Midbrain (tissue), 1 donor: ENCODE measurements at places on chromosomes 11 and 22.

DNA sequence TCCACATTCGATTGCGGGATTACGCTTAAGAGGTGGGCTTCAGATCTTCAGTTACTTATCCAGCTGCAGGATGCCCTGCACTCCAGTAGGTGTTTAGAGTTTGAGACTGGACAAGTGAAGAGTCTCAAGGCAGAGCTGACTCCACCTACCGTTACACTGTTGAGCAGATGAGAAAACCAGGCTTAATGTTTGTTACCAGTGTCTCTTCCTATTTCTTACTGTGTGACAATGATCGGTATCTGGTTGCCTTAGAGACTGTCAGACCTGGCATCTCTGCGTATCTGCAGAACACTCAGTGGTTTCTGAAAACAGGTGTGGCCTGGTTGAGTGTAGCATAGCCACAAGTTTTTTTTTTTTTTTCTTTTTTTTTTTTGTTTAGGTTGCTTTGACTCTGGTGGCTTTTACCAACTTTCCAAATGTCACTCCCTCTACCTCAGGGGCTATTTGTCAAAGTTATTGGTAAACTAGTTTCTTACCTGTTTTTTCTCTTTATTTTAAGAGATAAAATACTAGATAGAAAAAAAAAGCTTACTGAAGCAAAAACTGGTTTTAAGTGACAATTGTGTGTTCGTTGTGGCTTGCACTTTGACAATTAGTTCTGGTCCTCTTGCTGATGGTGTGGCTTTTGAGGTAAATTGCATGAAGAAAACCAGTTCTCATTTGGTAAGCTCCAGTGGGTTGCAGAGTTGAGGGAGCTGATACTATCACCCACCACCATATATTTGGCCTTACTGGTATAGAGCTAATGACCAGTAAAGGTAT lies 284.8 kb downstream of the ETS1 start:
- no peak for DNase-seq

- no peak for DNase-seq
These were observed 103.0 kb upstream of the CD44 start for GRCh38 chr11:35035894-35036408.

DNA sequence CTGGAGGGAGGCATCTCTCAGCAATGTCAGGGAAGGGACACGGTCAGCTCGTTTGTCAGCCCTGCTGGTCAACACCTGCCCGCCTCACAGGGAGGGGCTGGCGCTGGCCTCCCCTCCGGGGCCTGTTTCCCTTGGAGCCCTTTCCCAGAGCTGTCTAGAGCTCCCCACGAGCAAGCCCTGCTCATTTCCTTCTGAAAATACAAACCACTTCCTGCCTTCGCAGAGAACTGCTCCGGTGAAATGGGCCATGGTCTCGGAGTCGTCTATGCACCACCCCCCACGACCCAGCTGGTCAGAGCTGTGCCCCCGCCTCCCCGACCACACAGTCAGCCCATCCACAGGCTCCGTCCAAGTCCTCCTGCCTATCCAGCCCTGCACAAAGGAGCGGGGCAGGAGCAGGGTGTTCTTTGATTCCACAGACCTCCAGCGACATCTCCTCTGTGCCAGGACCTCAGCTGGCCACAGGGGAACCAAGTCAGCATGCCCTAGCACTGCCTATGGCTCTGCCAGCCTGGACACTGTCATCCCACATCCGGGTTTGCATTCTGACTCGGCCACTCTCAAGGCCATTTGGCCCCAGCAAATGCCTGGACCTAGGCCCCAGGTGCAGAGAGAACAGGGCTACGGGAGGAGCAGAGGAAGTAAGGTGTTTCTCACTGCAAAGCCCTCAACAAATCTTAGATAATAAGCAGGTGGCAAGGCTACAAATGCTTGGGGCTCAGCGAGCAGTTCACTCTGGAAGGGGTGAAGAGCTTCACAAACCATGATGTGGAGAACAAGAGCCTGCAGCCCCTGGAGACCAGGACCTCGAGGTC lies 82.1 kb upstream of the WNT11 start:
- no peak for DNase-seq

DNA sequence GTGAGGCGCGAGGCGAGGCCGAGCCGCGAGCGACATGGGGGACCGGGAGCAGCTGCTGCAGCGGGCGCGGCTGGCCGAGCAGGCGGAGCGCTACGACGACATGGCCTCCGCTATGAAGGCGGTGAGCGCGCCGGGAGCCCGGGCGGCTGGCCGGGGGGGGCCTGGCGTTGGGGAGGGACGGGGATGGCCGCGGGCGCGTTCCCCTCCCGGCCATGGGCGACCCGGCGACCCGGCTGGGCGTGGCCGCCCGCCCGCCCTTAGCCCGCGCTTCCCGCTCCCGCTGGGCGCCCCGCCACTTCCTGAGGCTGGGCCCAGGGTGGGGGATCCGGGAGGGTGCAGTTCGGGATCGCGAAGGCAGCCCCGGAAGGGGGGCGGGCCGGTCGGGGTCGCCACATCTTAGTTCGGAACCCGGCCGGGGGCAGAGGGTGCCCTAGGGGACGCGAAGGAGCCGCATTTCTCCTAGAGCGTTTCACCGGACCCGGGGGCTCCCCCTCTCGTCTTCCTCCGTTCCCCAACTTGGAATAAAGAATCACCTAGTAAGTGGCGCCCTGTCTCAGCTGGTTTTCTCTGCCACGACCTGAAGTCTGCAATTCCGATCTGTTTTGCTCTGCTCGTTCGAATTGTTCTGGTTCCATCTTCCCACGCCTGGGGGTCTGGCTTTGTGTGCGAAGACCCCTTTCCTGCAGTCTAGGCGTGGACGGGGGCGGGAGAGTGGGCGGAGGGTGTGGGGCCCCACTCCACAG lies 536 bp downstream of the YWHAH start:
- DNase-seq, result no peak

GRCh38 chr11:96412761-96413381 lies 23.1 kb downstream of the JRKL start:
- DNase-seq, result no peak

DNA sequence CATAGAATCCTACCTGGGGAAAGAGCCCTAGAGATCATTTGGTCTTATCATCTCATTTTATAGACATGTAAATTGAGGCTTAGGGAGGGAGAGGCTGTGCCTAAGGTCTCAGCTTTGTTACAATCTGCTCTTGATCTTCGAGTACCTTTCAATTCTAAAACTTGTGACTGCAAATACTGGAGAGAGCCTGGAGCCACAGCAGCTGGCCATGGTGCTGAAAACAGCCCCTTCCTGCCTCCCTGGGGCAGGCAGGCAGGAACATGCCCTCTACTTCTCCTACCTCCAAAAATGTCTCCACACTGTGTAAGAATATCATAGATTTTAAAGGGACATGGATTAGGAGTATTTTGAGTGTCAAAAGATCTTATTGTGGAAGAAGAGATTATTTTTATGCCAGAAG lies 52.2 kb downstream of the C22orf42 start:
- no peak for DNase-seq

GRCh38 chr11:127135256-127135655 lies 134.7 kb upstream of the KIRREL3 start:
- DNase-seq, result no peak

DNA sequence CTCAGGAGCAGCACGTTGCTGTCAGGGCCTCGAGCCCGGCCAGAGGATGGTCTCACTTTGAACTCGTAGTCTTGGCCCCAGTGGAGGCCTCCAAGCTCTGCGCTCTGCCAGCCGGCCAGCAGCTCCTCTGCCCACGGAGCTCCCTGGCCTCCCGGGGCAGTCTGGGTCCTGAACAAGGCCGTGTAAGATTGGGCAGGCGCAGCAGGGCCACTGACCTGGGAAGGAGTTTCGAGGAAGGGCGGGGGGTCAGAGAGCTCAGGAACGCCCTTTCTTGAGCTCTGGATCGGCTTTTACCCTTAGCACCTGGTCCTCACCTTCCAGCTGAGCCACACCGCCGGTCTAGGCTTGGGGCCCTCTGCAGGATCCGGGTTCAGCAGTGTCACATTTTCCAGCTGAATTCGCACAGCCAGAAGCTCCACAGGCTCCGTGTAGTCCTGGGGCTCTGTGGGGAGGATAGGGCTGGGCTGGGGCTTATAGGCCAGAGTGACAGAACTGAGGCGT lies 2.1 kb downstream of the ROBO4 start:
- DNase-seq, result no peak

- no peak for DNase-seq
These were observed 13.2 kb downstream of the C11orf87 start for GRCh38 chr11:109435121-109435742.

- DNase-seq, result no peak
These were observed 1.3 kb upstream of the BBS1 start for GRCh38 chr11:66509131-66509561.

GRCh38 chr22:50656122-50657070 lies 16.2 kb upstream of the SHANK3 start:
- DNase-seq, result no peak

GRCh38 chr11:134393638-134394037 lies 18.4 kb downstream of the B3GAT1 start:
- peak; percentile 67 for DNase-seq

GRCh38 chr11:57770793-57771192 lies 9.2 kb downstream of the CTNND1 start:
- DNase-seq, result no peak

GRCh38 chr11:9158898-9159391 lies 67.5 kb upstream of the SCUBE2 start:
- DNase-seq, result no peak

- peak; percentile 76 for DNase-seq
These were observed 72.6 kb downstream of the HIPK3 start for GRCh38 chr11:33329705-33330329.

DNA sequence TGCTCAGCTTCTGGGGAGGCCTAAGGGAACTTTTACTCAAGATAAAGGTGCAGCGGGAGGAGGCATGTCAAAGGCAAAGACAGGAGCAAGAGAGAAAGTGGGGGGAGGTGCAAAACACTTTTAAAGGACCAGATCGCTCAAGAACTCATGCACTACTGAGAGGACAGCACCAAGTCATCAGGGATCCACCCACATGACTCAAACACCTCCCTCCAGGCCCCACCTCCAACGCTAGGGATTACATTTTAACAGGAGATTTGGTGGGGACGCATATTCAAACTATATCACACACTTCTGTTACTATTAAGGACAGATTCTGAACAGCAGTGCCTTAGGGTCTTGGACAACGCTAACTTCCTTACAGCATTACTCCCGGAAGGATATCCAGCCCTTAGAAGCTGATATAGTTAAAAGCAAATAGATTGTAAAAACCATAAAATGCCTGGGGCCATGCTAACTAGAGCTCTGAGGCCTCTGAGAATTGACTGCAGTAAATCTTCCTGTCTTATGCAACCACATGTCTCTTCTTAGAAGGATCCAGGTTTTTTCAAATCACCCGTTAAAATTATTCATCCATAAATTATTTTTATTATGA lies 16.7 kb upstream of the ZC3H12C start:
- DNase-seq, result no peak

GRCh38 chr11:1172729-1173117 lies 15.0 kb downstream of the MUC5AC start:
- DNase-seq, result no peak

DNA sequence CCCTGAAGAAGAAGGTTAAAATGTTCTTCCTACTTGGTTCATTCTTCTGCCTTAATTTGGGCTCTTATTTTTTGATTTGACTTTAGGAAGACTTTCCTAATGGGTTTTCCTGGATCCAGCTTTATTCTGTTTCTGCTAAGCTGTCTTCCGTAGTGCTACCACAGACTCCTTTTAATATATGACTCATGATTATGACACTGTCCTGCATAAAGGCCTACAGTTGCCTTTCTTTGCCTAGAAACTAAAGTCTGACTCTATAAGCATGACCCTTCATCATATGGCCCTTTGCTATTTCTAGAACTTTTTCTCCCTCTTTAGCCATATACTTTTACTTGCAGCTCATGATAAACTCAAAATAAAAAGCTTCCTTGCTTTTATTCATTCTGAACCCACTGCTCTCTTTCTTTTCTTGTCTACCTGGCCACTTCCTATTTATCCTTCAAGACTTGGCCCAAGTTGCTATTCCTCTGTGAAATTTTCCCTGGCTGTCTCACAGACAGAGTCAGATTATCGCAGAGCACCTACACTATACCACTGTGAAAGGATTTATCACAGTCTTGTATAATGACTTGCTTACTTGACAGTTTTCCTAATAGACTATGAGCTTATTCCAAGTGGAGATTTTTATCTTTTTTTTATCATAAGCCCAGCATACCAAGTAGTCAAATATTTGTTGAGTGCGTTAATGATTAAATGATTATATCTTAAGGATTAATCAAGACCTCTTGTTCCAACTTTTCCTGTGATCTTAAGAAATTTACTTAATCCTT lies 24.7 kb downstream of the TBCEL start:
- no peak for DNase-seq

DNA sequence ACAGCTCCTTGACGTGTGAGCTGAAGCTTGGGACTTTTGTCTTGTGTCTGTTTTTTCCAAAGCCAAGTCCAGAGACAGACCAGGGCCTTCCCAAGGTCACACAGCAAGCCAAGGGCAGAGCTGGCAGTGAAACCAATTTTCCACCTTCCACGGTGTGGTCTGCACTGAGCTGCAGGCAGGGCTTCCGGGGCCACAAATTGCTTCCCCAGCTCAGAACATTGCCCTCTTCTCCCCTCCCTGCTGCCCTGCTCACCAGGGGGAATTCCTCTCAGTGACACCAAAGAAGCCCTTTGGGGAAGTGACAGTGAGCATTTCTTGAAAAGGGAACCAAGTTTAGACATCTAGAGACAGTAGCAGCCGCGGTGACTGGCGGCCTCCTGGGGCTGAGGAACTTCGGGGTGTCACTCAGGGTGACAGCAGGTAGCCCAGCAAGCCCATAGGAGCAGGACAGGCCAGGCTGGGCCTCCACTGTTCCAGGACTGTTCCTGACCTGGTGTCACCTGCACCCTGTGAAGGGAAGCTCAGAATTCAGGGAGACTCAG lies 9.2 kb downstream of the FXYD2 start:
- DNase-seq, result peak; percentile 31

GRCh38 chr11:26936109-26936508 lies 57.8 kb upstream of the FIBIN start:
- no peak for DNase-seq
